ENCODE measurements at places on chromosomes 12 and 14.

DNA sequence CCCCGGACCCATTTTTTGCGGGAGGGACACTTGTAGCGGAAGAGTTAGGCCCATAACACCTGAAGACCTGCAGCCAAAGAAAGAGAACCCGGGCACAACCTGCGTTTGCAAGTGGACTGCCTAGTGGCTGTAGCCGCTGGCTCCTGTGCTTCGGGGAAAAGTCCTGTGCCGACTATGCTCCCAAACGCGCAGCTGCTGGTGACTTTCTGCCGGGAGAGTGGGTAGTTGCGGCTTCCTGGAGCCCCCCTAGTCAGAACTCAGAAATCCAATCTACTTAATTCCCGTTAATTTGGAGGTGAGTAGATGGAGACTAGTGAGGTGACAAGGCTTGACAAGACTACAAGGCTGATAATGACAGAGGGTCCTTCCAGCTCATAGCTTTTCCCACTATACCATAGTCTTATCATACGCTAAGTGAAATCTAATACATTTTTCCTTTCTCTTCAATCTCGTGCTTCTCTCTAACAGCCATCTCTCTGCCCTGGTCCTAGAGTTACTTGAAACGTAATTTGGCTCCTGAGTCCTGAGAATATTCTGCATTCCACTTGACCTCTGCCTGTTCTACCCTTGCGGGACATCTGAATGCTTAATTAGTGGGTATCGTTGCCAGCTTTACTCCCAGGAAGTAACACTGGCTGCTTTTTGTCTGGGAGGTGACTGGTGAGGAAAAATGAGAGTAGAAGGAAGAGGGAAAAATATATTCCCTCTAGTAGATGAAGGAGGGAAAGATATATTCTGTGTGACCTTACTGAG is 556 bp downstream of the MTHFD1 start:
- no peak for DNase-seq

DNA sequence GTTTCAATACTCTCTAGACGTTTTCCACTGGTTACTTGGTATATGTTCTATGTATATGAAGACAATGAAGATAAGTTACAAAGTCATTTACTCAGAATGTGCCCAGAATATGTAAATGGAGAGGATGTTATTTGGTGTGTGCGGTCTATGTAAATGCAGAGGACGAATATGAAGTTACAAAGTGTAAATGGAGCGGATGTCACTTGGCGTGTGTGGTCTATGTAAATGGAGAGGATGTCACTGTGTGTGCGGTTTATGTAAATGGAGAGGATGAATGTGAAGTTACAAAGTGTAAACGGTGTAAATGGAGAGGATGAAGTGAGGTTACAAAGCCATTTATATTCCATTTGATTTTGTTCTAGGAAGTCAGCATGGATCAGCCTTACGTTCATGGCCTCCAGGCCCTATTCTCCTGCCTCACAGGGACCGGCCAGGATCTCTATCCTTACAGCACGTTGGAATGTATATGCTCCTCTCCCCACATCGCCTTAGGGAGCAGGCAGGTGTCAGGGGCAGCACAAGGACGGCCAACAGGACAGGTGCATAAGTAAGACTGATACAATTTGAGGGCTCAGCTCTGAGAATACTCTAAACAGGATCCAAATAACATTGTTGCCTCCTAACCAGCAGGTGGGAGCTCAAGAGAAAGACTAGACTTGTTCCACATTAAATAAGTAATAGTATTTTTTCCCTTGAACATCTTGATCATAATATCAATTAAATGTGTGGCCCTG is 42.4 kb downstream of the GLRX5 start:
- DNase-seq: no peak

DNA sequence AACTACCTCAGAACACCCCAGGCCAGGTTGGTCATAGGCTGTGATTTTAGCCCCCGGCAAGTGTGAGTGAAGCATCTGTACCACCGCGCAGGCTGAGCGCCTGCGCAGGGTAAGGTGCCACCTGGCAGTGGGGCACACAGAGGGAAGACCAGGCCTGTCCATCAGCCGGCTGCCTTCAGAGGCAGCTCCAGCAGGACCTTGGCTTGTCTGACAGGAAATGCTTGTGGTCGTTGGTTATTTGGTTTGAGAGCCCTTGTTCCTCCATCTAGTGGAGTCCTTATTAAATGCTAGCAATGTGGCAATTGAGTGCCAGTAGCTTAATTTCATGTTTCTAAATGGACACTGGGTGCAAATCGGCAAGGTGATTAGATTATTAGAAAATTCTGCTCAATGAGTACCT is 27.5 kb downstream of the SLC25A29 start:
- DNase-seq: no peak

- DNase-seq: no peak
Observed at GRCh38 chr12:77796775-77797174, 33.9 kb upstream of the NAV3 start.

- peak; percentile 44 for DNase-seq
Observed at GRCh38 chr12:7103837-7104584, 5.0 kb downstream of the C1RL start.

- DNase-seq: no peak
Observed at GRCh38 chr12:77040231-77040630, 25.1 kb downstream of the E2F7 start.

- DNase-seq: no peak
Observed at GRCh38 chr14:53845813-53846693, 110.6 kb downstream of the BMP4 start.

DNA sequence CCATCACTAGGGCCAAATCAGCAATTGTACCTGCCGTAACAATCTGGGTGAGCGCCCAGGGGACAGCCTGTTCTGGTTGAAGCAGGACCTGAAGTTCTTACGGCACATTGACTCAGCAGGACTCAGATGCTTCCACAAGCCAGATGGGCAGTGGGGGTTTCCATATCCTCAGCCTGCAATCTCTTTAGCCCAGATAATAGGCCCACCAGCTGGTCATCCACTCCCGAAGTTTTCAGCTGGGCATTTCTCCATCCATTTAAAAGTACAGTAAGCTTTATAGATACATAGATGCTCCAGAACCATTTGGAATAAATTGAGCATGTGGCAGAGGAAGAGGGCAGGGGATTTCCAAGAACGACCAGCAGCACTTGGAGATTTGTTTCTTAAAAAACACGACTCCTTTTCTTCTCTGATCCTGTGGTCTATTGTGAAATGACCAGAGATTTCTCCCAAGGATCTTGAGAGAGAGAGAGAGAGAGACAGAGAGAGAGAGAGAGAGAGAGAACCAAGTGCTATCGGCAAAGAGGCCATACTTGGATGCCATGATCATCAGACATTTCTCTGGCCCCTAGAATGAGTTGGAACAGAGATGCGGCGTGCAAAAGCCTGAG is 74.8 kb upstream of the PLXNC1 start:
- peak; percentile 71 for DNase-seq

DNA sequence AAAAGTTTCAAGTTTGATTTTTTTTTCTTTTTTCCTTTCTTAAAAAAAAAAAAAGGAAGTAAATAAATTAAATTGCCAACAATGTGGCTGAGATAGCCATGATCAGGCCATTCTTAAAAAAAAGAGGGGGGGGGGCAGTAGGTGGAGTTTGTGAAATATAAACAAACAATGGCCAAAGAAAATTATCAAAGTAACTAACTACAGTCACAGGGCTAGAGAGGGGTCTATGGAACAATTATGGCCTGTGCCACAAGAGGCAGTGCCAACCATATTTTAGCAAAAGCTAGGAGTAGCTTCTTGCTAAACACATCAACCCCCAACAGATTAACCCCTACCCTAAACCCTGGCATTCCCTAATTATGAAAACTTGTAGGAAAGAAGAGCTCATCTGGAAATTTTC is 16.2 kb upstream of the SMARCC2 start:
- no peak for DNase-seq

DNA sequence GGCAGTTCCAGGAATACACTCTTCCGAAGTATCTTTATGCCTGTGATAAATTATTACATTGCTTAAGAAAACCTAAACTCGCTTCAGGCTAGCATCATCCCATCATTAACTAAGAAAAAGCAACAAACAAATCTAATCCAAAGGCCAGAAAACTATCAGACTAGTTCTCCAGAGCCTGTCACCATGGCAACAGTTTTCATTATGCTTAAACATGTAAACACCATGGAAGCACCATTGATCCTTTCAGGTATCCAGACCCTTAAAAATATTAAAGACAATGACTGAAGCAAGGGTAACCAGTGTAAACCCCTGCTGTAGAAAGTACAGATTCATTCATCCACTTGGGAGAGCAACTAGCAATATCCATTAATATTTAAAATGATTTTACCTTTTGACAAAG is 9.8 kb downstream of the DAD1 start:
- DNase-seq: no peak

DNA sequence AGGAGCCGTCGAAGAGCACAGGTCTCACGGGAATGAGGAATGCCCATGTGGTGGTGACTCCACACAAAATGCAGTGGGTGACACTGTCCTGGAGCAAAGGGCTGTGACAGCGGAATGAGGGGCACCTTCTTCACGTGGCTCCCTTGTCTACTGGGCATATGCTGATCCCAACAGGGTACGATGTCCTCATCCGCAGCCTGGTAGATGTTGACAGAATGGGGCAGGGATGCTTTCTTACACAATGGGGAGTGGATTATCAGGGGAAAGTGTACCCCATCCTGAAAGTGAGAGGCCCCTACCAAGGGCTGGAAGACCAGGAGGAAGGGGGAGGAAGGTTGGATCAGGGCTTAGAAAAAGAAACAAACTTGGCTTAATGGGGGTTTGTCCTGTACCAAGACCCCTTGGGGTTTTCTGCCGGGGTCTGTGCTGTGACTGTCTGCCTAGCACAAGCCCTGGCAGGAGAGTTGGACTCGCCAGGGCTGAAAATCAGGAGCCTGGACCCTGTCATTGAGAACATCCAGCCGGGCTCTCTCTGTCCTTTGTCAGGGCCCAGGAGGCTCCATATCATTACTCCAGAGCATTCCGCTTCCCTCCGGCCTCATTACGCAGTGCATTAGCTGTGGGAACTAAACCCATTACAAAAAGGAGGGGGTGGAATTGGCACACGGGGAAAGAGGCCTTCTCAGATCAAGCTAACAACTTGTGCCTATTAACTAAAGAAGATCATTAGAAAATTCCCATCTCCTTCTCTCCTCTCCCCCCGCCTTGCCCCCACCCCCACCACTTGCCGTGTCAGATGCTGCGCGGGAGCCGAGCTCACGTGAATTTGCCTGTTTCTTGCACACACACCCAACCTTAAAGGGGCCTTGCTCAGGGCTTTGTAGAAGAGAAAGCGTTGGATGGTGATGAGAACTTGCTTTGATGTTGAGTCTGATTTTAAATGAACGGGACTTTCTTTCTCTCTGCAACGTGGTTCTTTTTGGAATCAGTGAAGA is 171.8 kb upstream of the PARP11 start:
- no peak for DNase-seq

DNA sequence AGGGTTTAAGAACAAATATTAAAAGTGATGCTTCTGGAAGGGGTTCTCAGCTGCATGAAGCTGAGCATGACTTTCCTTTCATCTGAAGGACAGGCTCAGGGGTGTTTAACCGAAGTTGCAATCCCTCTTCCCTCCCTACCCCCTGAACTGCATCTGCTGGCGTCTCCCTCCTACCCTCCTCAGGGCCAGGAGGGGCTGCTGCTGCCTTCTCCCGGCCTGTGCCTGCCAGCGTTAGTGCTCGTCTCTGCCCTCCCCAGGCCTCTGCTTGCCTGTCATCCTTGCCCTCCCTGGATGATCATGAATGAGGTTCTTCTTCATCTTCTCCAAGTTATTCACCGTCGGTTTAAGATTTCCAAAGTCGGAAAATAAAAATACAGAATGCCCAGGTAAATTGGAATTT is 12.2 kb downstream of the SMOC1 start:
- no peak for DNase-seq
